HT-29 (cell line): ENCODE measurements at places on chromosomes 7 and 10.

- peak; percentile 57 for DNase-seq
Measured at GRCh38 chr7:45985902-45986301, 64.8 kb upstream of the IGFBP3 start.

- no peak for DNase-seq
Measured at GRCh38 chr10:129755158-129755591, 208.9 kb downstream of the EBF3 start.

GRCh38 chr10:58648131-58648530 is 135.5 kb downstream of the BICC1 start:
- DNase-seq = no peak

GRCh38 chr7:111433426-111433825 is 128.9 kb downstream of the IMMP2L start:
- DNase-seq = no peak

DNA sequence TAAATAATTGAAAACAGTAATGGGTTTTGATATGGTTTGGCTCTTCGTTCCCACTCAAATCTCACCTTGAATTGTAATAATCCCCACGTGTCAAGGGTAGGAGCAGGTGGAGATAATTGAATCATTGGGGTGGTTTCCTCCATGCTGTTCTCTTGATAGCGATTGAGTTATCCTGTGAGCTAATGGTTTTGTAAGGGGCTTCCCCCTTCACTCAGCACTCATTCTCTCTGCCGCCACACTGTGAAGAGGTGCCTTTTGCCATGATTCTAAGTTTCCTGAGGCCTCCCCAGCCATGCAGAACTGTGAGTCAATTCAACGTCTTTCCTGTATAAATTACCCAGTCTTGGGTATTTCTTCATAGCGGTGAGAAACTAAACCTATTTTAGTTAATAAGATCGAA is 551.7 kb upstream of the POT1 start:
- no peak for DNase-seq

DNA sequence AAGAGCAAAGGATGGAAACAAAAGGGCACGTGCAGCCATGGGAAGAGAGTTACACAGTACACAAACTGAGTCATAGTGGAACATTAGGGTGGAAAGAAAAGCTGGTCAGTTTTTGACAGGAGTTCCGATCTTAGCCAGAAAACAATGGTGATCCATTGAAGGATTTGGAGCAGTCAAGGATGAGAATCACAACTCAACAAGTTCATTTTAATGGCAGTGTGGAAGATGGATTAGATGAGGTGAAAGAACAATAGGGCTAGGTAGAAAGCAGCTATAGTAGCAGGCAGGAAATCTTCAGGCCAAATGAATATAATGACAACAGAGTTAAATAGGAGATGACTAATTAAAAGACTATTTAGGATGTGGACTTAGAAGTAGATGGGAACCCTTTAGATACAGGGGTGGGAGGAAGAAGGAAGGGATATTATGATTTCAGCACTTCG is 136.3 kb downstream of the DOCK4 start:
- no peak for DNase-seq
